ENCODE measurements at places on chromosomes 3 and 15.

DNA sequence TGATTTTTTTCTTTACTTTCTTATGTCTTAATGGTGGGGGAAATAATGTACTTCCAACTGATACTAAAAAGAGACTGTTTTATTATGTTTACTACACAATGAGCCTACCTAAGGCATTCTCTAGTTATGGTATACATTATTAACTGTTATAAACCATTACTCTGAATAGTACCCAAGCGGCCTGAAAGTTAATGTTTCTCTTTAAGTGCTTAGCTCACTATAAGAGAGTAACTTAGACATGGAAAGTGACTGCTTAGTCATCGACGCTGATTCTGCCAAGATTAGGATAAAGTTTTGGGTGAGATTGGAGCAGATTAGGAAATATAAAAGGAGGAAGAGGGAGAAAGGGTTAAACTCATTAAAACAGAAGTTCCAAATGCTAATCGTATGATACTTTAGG is 365.0 kb downstream of the NLGN1 start:
- no peak for DNase-seq

DNA sequence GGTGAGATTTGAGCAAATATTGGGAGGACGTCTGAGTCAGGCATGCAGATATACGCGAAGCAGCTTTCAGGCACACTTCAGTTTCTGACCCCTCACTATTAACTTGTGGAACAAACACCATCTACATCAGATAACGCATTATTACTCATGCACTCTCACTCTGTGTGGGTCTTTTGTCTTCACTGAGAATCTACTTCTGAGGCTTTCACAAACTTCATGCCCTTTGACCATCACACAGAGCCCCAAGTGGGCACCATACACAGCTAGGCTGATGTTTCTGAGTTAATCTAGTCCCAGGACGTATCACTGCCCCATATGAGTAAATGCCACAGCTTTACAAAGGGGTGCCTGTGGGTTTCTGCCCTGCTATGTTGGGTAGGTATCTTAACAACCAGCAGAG is 39.6 kb upstream of the IP6K2 start:
- DNase-seq: no peak

DNA sequence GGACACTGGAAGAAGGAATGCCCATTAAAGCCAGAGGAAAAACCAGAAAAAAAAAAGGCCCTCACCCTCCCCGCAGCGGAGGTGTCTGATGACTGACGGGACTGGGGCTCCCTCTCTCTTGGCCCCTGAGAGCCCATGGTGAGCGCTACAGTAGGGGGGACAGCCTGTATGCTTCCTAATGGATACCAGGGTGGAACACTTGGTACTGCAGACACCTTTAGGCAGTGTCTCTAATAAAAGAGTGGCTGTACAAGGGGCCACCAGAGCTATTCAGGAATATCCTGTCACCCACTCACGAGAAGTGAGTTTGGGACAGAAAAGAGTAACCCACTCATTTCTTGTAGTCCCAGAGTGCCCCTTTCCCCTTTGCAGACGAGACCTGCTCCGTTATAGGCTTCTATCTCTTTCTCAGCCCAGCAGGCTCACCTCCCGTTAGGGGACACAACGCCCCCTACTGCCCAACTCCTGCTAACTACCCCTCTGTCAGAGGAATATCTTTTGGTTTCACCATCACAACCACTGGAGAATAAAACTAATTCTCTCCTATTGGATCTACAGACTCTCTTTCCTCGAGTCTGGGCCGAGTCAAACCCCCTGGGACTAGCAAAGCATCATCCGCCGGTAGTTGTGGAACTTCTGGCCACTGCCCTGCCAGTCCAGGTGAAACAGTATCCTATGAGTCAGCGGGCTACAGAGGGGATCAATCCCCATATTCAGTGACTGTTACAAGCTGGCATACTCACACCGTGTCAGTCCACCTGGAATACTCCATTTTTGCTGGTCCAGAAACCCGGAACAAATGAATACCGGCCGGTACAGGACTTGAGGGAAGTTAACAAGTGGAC is 40.8 kb downstream of the ZBTB11 start:
- DNase-seq: peak; percentile 90

DNA sequence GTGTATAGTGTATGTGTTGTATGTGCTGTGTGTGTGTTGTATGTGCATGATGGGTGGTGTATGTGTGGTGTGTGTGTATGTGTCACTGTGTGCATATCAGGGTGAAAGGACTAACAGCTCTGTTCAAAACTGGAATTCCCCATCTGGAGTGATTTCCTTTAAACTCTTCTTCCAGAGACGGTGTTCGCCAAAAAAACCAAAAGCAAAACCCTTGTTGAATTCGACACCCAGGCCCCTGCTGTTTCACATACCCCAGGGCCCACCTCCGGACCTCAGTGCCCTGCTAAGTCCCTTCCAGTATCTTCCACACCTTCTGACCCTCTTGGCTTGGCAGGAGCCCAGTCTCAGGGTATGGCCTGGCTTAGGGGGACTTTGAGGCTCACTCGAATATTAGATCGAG is 44.9 kb upstream of the SEC13 start:
- no peak for DNase-seq

DNA sequence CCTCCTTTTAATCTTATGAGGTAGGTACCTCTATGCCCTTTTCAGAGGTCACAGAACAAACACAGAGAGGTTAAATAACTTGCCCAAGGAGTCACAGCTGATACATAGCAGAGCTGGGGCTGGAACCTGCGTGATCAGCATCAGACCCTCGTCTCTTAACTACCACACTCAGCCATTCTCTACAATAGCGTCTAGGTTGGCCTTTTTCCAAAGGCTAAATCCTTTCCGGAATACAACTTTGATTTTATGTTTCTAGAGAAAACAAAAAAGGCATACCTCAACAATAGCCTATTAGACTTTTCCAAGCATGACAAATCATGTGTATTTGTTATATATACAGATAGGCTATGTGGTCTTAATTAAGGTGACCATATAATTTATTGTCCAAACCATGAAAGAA is 187.2 kb downstream of the RORA start:
- no peak for DNase-seq

- DNase-seq: peak; percentile 59
Observed at GRCh38 chr3:194137506-194138474, 1.8 kb downstream of the HES1 start.

- no peak for DNase-seq
Observed at GRCh38 chr3:31862666-31863279, 118.3 kb downstream of the OSBPL10 start.

Measured in hematopoietic multipotent progenitor cell treated with erythropoietin and hydrocortisone succinate and interleukin-3 and kit ligand, for 4 days (in vitro differentiated cells).